Posterior vena cava (tissue), 2 donors: ENCODE measurements at places on chromosomes 5 and 9.

DNA sequence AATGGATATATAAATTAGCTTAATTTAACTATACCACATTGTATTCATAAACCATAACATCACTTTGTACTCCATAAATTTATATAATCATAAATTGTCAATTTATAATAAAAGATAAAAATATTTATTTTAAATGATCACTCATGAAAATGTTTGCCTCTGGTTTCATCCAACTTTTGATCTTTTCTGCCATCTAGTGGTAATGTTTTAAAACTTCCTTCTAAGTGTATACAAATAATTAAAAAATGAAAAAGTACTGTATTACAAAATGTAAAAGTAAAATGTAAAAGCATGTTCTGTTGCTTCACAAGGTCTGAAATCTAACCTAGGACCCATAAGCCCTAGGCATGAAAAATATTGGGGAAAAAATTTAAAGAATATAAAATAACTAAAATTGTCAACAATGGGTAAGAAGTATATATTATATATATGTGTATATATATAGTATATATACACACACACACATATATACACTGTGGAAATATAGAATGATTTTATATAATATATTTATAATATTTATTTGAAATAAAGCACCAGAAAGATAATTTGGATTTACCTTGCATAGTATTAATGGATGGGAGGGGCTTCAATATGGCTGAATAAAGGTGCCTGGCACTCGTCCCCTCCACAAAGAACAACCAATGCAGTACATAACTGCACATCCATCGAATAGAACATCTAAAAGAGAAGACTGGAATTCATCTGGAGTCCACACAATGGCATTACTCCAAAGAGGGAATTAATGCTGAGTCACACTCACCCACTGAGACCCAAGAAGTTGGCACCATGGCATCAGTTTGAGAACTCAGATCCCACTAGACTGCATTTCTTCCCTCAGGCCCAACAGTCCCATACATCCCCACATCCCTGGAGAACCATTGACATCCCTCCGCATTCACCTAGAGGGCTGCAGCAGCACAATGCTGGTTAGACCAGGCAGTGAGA is 32.5 kb downstream of the ANXA1 start:
- no peak for DNase-seq

DNA sequence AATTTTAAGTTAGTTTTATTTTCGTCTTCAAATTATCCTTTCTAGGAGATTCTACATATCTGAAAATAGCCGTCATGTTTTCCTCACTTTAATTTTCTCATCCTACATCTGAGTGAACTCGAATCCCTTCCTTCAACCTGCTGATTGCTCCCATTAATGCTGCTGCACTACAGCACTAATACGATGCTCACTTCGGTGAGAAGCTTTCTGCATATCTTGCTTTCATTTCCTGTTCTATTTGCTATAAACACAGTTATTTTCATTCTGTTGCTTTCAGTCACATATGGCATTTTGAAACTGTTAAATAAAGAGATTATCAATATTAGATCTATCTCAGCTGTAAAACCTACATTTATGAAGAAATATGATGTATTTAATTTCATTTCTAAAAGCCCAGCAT is 749.2 kb downstream of the EFNA5 start:
- no peak for DNase-seq

DNA sequence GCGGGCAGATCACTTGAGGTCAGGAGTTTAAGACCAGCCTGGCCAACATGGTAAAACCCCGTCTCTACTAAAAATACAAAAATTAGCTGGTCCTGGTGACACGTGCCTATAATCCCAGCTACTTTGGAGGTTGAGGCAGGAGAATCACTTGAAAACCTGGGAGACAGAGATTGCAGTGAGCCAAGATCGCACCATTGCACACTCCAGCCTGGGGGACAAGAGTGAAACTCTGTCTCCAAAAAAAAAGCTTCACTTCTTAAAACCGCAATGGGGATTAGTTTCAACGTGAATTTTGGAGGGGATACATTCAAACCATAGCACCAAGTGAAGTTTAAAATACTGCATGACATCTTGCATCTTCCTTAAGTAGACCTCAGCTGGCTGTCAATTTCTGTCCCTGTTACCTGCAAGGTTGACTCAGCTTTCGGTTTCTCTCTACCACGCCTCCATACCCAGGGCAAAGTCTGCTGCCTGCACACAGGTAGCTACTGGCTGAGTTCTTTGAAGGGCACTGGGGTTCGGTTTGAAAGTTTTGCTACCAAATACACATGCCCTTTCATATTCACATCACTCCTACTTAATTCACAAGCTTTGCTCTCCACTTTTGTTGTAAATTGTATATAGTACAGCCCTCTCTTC is 69.3 kb downstream of the KIAA1958 start:
- no peak for DNase-seq

GRCh38 chr9:88536023-88536324 is 996 bp downstream of the NXNL2 start:
- peak; percentile 88 for DNase-seq

DNA sequence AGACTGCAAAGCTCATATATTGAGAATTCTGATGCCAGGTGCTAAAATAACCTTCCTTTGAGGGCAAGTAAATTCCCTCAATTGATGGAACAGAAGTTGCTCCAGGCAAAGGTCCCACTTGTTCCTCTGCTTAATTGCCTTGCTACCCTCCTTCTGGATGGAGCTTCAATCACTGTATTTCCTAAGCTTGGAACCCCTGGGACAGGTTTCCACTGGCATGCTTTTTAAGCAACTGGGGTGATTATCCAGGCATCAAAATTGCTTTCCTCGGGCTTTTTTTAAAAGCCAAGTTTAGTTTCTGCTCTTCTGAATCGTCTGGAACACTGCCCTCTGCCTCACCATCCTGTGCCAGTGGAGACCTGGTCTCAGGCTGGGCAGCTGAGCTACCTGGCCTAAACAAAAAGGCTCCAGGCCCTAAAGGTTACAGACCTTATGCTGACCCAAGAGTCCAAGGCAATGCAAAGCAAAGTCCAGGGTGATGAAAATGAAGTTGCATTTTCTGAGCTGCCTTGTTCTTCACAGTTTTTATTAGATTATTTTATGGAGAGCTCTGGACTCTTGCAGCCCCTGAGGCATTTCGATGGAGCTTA is 167.9 kb upstream of the CD180 start:
- DNase-seq, result no peak

DNA sequence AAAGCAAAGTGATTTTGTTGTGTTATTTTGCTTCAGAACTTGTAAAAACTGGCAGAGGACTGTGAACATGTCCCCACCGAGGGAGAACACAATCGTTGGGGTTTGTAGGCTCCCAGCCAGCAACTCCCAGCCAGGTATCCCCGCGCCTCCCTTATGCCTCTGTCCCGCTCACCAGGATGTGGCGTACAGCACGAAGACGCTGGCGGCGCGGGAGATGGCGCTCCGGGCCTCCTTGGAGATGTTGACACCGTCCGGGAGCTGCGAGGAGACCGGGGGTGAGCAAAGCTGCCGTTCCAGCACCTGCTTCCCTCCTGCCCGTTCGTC is 630 bp downstream of the POLE3 start:
- DNase-seq, result no peak

- DNase-seq, result no peak
Observed at GRCh38 chr5:62093976-62094375, 212.0 kb upstream of the KIF2A start.

- DNase-seq, result no peak
Observed at GRCh38 chr9:98020476-98021145, 35.9 kb upstream of the NANS start.

DNA sequence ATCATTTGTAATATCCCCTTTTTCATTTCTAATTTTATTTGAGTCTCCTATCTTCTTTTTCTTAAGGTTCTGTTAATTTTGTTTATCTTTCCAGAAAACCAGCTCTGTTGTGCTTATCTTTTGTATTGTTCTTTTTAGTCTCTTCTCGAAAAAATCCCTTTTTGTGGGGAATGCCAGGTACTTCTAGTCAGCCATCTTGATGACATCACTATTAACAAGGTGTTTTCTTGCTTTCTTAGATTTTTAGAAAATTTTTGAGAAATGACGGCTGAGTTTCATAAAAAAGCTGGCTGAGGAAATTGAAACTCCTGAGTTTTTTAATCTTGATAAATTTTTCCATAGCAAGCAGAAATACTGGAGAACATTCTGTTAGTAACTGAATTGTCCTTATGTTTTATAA is 10.7 kb downstream of the RNF180 start:
- DNase-seq, result no peak

DNA sequence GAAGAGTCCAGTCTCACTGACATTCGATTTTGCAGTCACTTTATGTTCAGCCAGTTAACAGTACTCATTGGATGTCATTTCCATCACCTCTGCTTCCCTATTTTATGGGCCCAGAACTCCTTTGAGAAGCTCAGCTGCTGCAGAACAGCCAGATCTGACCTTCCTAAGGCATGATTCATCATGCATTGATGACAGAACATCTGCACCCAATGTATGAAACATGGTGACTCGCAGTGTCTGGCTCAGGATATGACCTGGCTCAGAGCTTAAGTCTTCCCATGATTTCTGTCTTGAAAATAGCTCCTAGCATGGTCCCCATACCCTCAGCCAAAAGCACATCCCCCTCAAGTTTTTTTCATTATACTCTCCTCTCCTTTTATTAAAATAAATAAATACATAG is 92.6 kb upstream of the TRIM32 start:
- DNase-seq, result no peak

GRCh38 chr5:139862803-139863202 is 67.2 kb downstream of the PSD2 start:
- DNase-seq, result no peak

DNA sequence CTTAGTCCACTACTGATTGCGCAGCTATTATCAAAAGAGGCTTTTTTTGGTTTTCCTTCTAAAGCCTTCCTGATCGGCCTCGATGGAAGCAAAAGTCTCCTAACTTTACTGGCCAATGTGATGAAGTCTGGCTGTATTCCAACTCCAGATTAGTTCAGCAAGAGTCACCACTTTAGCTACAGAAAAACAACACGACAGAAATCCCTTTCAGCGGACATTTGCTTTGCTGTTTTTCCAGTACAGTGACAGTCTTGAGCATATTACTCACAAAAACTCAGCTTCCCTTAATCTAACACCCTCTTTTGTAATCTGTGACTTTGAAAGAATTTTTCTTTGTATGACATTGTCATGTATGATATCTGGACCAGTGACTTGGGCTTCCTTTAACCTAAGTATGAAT is 95.7 kb downstream of the HOMER1 start:
- no peak for DNase-seq

- DNase-seq, result no peak
Observed at GRCh38 chr9:88775559-88775958, 215.7 kb upstream of the S1PR3 start.

DNA sequence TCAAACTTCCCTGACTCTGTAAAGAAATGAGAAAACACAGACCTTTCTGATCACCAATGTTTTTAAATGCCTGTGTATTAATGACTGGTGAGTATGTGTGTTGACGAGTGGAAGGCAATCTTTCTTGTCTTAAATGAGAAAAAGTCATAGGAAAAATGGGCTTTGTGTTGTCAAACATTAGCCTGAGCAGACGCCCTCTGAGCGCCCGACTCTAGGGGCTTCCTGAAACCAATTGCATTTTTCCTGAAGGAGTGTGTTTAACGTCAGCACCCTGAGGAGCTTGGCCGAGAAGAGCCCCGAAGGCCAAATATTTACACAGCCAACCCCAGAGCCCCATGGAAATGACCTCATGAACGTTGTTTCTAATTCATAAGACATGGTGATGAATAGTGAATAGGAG is 154.3 kb downstream of the PHF2 start:
- DNase-seq, result no peak

- no peak for DNase-seq
Observed at GRCh38 chr5:32578363-32578762, 7.0 kb upstream of the SUB1 start.

- no peak for DNase-seq
Observed at GRCh38 chr5:136016945-136017530, 11.8 kb upstream of the TGFBI start.

DNA sequence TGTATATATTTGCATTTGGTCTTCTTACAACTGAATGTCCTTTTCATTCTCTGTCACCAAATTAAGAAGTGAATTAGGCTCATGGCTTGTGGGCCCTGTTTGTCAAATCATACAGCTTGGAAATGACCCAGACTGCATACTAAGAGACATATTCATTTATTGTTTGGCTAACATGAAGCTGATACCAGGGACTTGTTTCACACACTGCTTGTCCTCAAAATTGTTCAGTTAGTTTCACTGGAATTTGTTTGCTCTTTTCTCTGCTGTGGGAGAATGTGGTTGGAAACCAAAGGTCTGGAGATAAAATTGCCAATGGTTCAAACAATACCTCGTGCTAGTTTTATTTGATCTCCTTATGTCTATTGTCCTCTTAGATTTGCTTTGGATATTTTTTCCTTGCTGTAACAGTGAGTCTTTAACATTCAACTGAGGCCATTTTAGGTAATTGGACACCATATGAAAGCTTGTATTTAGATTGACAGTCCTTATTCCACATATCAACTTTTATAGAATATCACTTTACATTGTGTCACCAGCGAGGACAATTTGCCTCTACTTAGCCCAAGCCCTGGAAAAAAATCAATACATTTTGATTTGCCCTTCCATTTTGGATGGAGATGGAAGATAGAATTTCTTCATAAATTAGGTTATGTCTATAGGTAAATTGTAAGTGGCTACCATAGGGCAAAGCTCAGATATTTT is 144.3 kb upstream of the MTAP start:
- no peak for DNase-seq

- no peak for DNase-seq
Observed at GRCh38 chr5:39523821-39524220, 99.0 kb upstream of the DAB2 start.

DNA sequence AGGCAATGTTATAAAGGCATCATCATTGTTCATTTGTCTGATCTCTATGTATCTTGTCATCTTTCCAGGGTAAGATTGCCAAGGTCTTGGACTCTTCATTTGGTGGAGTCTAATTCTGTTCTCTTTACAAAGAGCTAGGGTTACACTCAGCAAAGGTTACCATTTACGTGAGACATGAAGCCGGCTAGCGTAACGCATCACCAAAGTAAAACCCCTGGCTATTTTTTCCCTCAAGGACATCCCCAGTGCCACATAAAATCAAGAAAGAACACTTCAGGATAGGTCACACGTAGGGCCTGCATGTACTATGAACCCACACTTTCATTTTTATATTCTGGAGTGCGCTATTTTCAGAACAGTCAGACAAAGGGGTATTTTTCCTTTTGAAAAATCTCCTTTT is 20.0 kb upstream of the MYOT start:
- no peak for DNase-seq

- no peak for DNase-seq
Observed at GRCh38 chr9:133609311-133610098, at the start of gene FAM163B. Gene FAM163B (minus strand): TSS chr9:133609389. CDS start chr9:133580223, 29,166 bp downstream.

GRCh38 chr5:144040615-144041305 is 129.7 kb downstream of the YIPF5 start:
- DNase-seq, result no peak

DNA sequence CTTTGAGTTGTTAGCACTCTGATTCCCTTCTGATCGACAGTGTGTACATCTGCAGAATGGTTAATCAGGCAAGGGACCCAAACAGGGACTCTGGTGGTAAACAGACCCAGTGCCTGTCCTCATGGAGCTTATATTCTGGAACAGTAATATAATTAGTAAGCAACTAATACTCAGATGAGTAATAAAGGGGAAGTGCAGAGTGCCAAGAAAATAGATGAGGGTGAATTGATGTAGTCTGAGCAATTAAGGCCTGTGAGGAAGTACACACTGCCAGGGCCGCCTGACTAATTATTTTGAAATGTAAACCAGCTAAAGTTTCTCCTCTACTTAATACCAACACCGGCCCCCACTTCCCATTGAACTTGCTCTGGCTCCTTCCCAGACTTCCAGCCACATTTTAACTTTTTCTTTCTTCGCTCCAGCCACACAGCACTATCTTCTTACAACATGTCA is 4.2 kb downstream of the DHX29 start:
- no peak for DNase-seq

- DNase-seq, result no peak
Observed at GRCh38 chr9:81874931-81875330, 53.3 kb upstream of the SPATA31D4 start.
